ENCODE measurements at places on chromosomes 7 and 10.

- DNase-seq = no peak
These were observed 113.6 kb upstream of the ZMIZ1 start for GRCh38 chr10:78955206-78955605.

DNA sequence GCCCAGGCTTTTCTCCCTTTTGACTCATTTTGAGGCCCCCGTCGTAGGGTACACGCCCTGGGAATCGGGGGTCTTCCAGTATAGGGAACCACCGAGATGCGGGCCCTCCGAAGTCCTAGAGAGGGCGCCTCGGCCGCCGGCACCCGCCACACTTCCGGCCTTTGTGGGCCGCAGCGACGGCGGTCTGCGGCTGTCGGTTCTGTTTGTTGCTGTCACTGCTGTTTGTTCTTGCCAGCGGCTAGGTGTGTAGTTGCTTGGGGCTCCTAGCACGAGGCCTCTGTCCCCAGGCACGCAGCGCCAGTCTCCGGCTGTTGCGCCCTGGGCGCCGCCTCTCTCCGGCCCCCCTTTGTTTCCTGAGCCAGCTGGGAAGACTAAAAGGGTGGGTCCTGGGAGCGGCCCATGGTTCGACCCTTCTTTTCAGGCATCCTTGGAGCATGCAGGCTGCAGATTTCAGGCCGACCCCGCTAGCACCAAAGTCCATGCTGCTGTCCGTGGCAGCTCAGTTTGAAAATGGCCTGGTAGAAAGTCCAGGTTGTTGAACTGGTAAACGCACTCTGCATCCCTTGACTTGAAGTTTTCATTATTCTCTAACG lies 17.8 kb upstream of the ZKSCAN1 start:
- peak; percentile 85 for DNase-seq

GRCh38 chr10:124611738-124612137 lies 132.4 kb downstream of the FAM53B start:
- peak; percentile 73 for DNase-seq

- no peak for DNase-seq
These were observed 95.2 kb downstream of the PRTFDC1 start for GRCh38 chr10:24857031-24857725.

DNA sequence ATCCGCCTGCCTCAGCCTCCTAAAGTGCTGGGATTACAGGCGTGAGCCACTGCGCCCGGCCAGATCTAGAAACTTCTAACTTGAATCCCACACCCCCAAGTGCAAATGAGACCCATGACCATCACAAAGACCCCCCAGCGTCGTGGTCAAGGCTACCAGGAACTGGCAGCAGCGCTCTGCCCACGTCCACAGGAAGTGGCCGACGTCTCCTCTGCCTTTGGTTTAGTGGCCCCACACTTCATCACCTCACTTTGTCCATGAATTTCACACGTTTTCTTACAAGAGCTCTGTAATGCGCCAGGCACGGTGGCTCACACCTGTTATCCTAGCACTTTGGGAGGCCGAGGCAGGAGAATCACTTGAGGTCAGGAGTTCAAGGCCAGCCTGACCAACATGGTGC lies 53.5 kb upstream of the TNRC18 start:
- no peak for DNase-seq

DNA sequence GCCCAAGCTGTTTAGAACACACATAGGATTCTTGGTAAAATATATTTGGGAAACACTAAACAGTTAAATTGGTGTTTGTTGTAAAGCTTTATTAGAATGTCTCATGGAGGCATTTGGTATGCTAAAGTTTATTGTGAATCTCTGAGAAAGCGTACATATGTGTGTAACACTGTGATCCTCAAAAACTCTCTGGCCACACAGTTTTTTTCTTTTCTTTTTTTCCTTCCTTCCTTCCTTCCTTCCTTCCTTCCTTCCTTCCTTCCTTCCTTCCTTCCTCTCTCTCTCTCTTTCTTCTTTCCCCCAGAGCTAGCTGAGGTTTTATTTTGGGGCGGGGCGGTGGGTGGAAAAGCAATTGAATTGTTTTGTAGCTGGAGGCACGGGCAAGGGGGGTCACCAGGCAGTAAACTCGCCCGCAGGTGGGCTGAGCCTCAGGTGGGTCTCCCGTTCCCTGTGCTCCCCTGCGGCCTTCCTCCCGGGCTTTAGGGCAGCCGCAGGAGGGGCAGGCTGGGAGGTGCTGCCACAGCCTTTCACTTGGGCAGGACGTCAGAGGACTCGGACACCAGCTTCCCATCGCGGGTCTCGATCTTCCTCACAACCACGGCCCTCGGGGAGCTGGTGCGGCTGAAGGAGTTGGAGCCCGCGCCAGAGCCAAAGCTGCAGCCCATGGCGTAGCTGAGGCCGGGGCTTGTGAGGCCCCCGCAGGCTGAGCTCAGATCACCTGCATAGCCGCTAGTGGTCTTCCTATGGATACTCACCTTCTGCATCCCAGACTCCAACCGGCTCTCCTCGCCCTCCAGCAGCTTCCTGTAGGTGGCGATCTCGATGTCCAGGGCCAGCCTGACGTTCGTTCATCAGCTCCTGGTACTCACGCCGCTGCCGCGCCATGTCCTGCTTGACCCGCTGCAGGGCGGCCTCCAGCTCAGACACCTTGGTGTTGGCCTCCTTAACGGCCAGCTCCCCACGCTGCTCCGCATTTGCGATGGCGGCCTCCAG lies 459.0 kb downstream of the GATA3 start:
- no peak for DNase-seq

GRCh38 chr7:104137971-104138370 lies 69.8 kb downstream of the ORC5 start:
- no peak for DNase-seq

Data from activated CD4-positive, alpha-beta memory T cell treated with anti-CD3 and anti-CD28 coated beads, Interleukin-2, amount 10 ng/mL, durations not matched to agents 7 days and 5 days (primary cell).